G401 (cell line): ENCODE measurements at places on chromosomes 3 and 15. TPM values are rescaled to one million over a fixed set of nuclear protein-coding genes. Genes with fewer than 3 reads are reported as not detected.
A peak's percentile ranks its signal among the peaks of the same experiment; 100 is the strongest.

GRCh38 chr3:36876181-36876936 lies 68.5 kb downstream of the TRANK1 start:
- DNase-seq: no peak

GRCh38 chr15:36756707-36757106 lies 177.3 kb downstream of the CDIN1 start:
- no peak for DNase-seq

DNA sequence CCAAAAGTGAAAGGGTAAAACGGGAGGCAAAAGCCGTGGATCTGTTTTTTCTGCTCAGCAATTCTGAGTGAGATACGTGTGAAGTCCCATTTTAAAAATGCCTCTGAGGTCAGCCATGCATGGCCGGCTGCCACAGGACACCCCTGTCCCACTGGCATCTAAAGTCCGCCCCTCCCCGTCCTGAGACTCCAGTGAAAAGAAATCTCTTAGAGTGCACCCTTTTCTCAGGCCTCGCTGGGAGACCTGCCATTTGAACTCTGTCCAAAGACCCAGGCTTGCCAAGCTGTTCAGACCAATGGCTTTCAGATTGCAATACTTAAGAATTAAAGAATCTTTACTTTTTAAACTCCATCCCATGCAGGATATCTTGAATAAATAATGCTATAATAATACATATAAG lies 61.0 kb upstream of the SLC24A5 start:
- peak; percentile 48 for DNase-seq

DNA sequence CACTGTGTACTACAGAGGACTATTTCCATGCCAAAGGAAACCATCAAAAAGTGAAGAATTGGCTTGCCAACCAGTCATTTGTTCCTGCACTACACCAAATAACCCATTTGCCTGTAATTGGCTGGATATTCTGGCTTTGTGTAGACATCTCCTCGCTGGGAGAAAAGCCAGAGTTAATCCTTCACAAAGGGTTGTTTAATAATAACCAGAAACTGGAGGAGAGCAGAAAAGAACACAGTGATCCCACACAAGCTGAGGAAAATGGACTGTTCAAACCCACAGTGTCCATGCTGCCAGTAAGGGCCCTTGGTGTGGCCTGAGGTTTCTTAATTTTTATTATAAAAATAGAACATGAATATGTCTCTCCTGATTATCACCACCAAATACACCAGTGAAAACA lies 294.0 kb downstream of the RORA start:
- DNase-seq: peak; percentile 92

DNA sequence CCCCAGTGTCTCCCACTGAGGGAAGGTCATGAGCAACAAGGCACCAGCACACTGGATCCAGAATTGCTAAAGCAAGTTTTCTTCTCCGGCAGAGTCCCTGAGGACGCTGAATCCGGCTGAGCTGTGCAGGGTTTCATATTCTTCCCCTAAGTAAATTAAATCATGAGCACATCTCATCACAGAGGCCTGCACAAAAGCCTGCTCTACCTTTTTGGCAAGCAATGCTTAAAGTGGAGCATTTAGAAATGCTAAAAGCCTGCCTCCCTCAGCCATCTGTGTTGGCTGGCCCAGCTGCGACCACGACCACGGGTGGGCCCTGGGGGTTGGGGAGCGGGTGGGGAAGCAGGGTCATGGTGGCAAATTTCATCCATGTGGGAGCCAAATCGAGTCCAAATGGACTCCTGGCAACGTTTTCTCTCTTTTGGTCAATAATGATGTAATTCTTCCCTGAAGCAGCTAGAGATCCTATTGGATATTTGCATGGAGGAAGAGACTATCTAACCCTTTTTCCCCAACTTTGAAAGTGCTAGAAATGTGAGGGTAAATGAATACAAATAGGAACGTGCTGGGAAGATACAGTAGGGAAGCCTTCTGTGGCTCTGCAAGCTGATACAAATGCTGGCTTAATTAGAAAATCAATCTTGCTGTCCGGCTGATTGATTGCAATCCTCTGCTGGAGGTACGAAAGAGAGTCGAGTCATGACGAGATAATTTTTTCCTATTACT lies 532.8 kb upstream of the TBL1XR1 start:
- peak; percentile 52 for DNase-seq

- DNase-seq: peak; percentile 4
These were observed 368.0 kb downstream of the NAALADL2 start for GRCh38 chr3:175227126-175227525.

The GAP43 gene
- total RNA-seq: not detected in 2 replicates

The TMOD2 gene
- total RNA-seq: 0.03 TPM in 1 of 2 replicates, not detected in the other
